ENCODE measurements at places on chromosomes 12 and 14. TPM values are rescaled to one million over a fixed set of nuclear protein-coding genes. Genes with fewer than 3 reads are reported as not detected.

GRCh38 chr12:101854747-101855146 lies 22.6 kb upstream of the DRAM1 start:
- no peak for DNase-seq

GRCh38 chr12:107610021-107610859 lies 75.4 kb upstream of the PWP1 start:
- DNase-seq: peak; percentile 32

DNA sequence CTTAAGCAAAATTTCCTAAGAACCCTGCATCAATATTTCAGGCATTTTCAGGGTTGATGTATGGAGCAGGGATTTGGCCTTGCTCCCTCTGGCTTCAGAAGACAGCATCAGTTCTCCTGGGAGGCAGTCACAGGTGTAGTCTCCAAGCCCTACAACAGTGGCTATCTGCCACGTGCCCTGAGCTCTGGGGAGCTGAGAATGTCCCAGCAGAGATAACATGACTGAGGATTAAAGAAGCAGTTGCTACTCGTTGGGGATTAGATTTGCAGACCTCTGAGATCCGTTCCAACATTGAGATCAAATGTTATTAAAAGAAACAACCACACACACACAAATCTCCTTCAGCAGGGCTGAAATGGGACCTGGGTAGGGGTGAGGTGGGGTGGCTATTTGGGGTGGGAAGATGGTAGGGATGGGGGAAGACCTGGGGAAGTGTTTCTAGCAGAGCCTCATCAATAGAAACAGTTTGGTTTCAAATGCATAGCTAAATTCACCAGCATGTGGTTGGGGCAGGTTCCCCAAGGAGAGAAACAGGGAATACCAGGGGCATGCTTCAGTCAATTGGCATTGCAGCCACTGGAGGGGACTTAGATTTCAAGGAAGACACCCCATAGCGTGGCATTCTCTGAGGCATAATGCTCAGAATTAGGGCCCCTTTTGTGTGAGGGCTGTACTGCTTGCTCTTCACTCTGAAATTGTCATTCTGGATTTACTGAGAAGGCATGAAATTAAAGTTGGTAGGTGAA lies 15.2 kb upstream of the FAM234B start:
- DNase-seq: no peak

DNA sequence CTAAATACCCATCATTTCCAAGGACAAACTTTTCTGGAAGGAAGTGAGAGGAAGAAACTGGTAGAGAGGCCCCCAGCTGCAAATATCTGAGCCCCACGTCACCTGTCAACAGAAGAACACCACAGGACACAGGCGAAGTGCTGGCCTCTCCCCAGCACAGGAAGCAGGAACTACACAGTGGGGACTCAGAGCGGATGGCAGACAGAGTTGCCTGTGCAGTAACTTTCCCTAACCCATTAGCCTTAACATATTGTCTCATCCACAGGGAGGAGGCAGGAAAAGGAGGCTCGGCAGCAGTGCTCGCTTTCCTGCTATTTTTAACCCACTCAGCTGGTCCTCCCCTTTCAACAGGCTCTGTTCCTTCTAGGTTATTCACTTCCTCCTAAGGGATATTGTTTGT lies 111.5 kb upstream of the TMPO start:
- DNase-seq: no peak

The SERPINA4 gene
- 0.52 TPM for total RNA-seq

Data from thymus (tissue), 14 donors.